ENCODE measurements at places on chromosomes 1 and 21.

DNA sequence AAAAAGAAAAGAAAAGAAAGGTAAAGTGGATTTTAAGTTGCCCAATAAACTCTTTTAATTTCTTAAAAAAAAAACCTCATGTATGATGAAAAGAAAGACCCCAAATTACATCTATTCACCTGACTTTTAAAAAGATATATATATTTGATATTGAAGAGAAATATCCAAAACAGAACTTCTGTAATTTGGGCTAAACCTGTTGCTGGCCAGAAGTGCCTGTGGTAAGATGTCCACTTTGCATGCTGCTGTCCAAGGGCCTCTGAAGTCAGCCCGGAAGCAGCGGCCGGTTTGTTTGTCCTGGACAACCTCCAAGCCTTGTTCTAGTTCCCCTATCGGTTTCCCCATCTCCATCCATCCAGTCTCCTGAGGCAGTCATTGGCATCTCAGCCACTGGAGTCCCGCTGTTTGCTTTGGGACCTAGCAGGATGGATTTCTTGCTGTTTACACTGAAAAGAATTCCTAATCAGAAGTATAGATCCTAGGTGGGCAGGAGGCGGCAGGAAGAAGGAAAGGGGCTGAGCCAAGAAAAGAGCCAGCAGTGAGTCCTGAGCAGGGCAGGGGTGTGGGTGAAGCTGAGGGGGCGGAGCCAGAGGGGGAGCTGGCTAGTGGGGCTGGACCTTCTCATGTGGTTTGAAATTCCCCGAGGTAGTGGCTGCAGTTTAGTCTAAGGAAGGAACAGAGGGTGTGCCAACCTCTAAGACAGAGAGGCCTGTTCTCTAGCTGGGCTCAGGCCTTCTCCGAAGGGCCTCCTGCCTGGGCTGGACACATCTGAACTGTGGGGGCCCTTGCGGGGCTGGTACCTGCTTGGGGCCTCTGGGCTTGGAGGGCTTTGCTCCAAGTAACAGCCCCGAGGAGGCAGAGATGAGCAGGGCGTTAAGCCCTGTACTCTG is 3.3 kb downstream of the NCMAP start:
- peak; percentile 70 for DNase-seq

DNA sequence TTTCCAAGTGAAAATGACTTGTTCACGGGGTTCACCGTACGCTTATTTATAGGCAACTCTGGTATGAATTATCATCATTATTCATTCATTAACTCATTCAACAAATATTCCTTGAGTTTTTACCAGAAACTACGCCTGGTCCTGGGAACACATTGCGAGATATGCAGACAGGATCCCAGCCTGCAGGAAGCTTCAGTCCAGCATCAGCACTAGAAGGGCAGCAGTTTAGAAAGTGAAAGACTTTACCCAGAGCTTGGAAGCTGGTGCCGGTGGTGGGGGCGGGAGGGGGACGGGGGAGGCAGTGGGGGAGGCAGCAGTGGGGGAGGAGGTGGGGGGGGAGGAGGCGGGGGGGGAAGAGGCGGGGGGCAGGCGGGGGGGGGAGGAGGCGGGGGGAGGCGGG is 55.9 kb downstream of the SETD4 start:
- no peak for DNase-seq

- no peak for DNase-seq
These were observed 948 bp downstream of the SEMA4A start for GRCh38 chr1:156154317-156154749.

- no peak for DNase-seq
These were observed 43.1 kb upstream of the PKP1 start for GRCh38 chr1:201240171-201240570.

DNA sequence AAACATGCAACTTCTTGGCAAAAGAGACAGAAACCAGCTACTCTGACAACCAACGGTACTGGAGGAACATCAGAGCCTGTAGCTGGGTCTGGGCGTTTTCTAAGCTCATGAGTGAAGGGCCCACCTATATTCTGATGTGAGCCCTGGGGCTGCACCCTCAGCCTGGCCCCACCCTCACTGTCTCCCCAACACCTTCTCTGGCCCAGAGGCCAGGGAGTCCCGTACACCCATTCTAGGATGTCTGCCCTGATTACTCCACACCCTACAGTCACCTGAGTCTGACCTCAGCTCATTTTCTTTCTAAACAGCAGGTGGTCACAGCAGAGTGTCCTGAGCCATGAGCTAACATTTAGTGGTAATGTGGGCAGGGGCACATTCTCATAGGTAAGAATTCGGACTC is 439.2 kb downstream of the MATN1 start:
- no peak for DNase-seq

DNA sequence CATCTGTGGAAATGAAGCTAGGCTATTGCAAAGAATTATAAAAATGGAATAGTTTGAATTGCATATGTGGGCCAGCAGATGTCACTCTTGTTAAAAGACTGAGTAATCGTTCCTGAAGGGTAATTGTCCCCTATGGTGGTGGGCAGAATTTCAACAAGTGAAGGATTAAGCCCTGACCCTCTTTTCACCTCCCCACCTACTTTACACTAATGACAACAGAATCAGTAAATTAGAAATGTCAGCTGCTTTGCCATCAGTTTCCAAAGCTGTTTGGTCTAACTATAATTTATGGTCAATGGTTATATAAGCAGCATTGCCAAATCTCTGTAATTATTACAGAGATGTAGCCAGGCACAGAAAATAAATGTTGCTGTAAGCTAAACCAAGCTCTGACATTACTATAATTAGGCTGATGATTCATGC is 898.6 kb downstream of the AMY1C start:
- peak; percentile 10 for DNase-seq

DNA sequence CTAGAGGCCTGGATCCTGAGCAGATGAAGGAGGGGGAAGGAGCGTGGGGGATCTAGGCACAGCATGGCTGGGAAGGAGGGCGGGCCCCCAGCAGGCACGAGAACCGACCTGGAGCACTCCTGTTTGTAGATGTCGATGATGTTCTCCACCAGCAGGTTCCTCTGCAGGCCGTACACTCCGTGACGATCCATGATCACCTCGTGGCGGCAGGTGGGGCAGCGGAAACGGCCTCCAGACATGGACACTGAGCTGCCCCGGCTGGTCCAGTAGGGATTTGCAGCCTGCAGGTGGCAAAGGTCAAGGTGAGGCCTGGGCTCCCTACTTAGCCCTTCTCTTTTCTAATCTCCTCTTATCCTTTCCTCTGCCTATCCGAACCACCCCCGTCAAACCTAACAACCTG is 1.3 kb downstream of the TRIM63 start:
- DNase-seq = no peak

GRCh38 chr1:207084701-207085180 is 3.9 kb upstream of the C4BPB start:
- peak; percentile 85 for DNase-seq

GRCh38 chr1:119544165-119544762 is 37.3 kb downstream of the HSD3B1 start:
- DNase-seq = no peak

DNA sequence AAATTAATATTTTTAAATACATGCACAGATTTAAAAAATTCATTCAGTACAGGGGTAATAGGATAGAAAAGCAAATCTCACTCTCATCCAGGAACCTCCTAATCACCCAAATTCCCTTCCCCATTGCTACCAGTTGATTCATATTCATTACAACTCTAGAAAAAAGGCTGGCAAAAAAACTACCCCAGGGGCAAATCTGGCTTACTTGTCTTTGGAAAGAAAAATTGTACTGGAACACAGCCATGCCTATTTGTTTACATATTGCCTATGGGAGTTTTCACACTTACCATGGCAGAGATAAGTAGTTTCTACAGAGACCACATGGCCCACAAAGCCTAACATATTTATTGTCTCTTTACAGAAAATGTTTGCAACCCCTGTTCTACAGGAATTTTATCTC is 8.9 kb upstream of the RBM34 start:
- no peak for DNase-seq

DNA sequence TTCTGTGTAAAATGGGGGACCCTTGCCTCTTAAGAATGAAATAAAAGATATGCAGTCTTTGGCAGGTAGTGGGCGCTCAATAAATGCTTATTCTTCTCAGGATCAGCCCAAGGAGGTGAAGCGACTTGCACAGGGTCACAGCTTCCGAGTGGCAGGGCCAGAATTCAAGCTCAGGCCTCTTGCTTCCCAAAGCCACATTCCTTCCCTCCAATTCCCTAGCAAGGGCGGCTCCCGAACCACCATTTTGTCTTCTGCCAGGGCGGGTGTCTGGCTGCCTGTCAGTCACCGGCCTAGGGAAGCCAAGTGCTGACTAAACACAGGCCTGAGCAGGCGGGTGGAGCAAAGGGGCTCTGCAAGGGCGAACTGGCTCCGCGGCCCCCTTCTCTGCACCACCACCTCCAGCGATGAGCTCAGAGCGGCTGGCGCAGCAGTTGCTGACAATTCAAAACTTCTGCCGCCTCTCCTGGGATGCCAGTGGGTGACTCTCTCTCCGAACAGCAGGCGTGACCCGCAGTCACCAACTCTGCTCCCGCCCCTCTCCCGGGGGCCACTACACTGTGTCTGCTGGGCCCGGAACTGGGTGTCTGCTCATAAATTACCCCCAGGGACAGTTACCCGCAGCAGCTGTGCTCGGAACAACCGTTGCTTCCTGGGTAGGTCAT is 10.8 kb downstream of the GPR3 start:
- no peak for DNase-seq

DNA sequence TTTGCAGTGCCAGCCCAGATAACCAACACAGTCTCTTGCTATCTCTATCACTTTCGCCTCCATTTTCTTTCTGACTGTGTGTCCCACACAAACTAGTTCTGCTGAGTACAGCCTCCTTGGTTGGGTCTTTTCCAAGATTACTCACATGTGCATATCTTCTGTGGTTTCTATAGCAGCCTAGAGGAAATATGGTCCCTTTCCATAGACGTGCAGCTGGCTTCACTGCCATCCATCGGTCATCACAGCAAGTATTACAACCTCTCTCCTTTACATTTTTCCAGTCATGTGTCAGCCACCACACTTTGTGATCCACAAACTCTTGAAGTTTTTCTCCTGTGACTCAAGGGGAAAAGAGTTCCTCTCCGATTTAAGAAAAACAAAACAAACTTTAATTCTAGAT is 893.4 kb upstream of the ADGRL4 start:
- no peak for DNase-seq

DNA sequence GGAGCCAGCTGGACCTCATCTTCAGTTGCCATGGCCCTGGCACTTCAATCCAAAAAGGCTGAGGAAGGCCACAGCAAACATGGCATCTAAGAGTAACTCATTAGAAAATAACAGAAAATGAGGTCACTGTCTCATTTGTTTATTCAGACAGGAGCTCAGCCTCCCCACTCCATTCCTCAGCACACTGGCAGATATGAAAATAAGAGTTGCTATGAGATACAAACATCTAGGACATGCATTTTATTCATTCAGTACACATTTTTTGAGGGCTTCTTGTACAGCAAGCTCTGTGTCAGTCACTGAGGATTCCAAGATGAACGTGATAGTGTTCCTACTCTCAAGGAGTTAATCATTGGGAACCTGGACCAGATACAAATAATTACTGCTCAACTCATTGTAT is 32.7 kb upstream of the TMEM125 start:
- no peak for DNase-seq

DNA sequence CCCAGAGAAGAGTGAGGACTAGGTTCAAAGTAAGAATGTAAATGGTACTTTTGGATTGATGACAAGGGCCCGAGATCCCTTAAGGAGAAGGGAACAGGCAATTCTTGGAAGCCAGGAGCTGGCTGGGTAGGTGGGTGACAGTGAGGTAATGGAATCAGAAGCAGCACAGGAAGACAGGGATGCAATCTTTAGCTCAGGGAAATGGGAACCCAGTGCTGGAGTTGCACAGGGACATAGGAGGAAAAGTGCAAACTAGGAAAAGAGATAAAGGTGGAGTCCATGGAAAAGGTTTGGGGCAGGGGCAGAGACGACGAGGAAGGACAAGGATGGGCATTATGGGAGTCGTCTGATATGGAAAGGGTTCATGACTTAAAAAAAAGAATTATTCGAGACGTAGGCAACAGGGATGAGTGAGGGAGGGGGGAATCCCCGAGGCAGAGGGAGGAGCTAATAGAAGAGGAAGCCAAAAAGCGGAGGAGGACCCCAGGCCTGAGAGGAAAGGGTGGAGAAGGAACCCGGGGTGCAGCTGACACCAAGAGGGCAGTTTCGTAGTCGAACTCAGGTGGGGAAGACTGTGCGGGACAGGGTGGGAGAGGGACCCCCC is 495 bp downstream of the PI4KB start:
- DNase-seq = peak; percentile 68

GRCh38 chr1:46798810-46799209 is at the start of gene CYP4B1:
CYP4B1 (plus strand) TSS chr1:46799046; CDS start chr1:46799082, 36 bp downstream.
- no peak for DNase-seq

GRCh38 chr1:116508984-116509980 is 61.5 kb downstream of the CD58 start:
- no peak for DNase-seq

- DNase-seq = peak; percentile 29
These were observed 69.8 kb upstream of the HAO2 start for GRCh38 chr1:119298687-119299303.

DNA sequence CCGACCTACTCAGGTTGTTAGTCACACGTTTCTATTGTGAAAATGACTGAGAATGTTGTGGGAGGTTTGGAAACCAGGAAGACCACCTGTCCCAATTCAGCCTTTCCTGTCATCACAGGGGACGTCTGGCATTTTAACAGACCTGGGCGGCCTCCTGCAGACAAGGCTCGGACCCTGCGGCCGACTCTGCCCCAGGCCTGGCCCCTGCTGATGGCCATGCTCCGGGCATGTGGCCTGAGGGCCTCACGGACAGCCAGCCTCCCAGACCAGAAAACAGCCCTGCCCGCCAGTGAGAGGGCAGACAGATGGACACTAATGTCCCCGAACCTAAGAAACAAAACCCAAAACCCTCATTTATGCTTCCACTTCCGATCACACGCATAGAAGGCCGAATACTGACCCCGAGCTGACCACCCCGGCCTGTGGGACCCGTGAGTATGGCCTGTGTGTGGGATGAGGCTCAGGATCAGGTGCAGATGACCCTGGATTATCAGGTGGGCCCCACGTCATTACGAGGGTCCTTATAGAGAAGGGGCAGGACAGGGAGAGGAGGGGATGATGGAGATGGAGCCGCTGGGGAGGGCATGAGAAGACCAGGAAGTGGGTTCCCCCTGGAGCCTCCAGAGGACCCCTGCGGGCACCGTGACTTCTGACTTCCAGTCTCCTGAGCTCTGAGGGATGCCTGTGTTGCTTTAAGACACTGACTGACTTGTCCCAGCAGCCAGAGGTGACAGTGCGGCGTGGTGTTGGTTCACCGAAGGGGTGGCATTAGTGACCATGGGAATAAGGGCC is 9.6 kb downstream of the COL18A1 start:
- DNase-seq = no peak

- DNase-seq = no peak
These were observed 583 bp downstream of the MEF2D start for GRCh38 chr1:156499842-156500542.

DNA sequence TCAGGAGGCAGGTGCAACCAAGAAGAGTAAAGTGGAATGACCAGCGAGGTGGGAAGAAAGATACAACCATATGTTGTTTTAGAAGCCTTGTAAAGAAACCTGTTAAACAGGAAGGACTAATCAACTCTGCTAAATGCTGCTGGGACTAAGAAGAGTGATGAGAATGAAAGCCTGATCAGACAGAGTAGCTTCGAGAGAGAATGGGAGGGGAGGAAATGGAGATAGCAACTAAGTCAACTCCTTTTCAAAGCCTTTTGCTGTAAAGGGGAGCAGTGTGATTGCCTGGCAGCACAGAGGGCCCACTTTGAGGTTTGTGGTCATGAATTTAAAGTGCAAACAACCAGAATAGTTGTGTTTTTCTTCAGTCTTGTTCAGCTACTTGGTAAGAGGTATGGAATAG is 31.4 kb downstream of the SLC30A7 start:
- no peak for DNase-seq

All from COLO829 (cell line).